GM23248 (cell line): ENCODE measurements at places on chromosomes 16 and 17. TPM values are rescaled to one million over a fixed set of nuclear protein-coding genes. Genes with fewer than 3 reads are reported as not detected.

DNA sequence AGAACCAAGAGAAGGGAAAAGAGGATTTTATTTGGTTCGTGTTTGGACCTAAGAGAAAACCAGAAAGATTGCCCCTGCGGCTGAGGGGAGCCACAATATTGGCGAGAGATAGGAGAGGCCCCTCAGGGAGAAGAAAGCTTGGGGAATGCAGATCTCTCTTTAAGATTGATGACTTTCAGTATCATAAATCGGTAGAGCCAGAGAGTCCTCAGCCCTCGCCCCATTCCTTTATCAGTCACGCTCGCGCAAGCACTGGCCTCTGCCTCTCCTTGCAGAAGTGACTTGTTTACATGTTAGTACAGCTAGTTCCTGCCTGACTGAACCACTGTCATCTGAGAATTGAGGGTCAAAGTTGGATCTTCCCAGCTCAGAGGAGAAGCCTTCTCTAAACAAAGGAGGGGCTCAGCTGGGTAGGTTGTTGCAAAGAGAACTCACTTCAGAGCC lies 21.5 kb upstream of the KRT19 start:
- no peak for DNase-seq

TEX19 gene
- not detected in 2 replicates for polyA plus RNA-seq

EIF3CL gene
- 1.4 and 1.5 TPM in 2 replicates for polyA plus RNA-seq

GRCh38 chr16:2216330-2216729 lies 1.7 kb upstream of the PGP start:
- no peak for DNase-seq

DNA sequence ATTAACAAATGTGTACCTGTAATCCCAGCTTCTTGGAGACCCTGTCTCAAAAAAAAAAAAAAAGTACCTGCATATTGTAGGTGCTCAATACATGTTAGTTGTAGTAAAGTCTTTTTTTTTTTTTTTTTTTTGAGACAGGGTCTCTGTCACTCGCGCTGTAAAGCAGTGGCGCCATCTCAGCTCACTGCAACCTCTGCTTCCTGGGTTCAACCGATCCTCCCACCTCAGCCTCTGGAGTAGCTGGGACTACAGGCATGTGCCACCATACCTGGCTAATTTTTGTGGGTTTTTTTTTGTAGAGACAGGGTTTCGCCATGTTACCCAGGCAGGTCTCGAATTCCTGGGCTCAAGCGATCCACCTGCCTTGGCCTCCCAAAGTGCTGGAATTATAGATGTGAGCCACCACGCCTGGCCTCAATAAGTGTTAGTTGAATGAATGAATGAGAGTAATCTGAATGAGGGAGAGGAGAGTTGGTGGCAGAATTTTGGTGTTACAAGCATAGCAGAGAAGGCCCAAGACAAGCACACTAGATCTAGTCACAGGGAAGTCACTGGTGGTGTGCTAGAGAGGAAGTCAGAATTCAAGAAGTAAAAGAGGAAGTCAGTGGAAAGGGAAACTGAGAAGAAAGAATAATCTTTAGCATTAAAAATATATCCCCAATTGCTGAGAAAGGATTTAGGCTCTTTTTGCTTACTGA lies 9.4 kb upstream of the MYL4 start:
- no peak for DNase-seq

DNA sequence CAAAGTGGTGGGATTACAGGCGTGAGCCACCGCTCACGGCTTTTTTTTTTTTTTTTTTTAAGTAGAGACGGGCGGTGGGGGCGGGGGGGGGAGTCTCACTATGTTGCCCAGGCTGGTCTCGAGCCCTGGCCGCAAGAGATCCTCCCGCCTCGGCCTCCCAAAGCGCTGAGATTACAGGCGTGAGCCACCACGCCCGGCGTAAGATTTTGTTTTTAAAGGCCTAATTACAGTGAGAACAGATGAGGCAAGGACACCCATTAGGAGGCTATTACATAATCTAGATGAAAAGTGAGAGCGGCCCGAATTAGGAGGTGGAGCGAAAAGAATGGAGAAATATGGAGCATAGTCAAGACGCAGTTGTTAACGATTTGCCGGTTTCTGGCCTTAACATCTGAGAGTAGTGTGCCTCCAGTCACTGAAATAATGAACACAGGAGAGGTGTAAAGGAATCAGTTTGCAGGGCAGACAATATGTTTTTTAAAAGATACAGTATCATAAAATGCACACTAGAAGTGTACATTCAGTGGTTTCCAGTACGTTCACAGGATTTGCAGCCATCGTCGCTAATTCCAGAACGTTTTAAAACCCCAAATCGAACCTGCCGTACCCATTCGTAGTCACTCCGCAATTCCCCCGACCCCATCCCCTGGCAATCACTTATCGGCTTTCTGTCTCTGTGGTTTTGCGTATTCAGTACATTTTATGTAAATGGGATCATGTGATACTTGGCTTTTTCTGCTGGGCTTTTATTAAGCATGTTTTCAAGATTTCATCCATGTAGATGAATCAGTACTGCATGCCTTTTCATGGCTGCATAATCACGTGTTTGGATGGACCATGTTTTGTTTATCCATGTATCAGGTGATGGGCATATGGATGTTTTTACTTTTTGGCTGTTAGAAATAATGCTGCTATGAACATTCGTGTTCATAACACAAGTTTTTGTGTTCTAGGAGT lies 1.4 kb upstream of the SLX4 start:
- peak; percentile 26 for DNase-seq

- DNase-seq: no peak
Observed at GRCh38 chr17:37124821-37125173, 176.0 kb downstream of the AATF start.

DNA sequence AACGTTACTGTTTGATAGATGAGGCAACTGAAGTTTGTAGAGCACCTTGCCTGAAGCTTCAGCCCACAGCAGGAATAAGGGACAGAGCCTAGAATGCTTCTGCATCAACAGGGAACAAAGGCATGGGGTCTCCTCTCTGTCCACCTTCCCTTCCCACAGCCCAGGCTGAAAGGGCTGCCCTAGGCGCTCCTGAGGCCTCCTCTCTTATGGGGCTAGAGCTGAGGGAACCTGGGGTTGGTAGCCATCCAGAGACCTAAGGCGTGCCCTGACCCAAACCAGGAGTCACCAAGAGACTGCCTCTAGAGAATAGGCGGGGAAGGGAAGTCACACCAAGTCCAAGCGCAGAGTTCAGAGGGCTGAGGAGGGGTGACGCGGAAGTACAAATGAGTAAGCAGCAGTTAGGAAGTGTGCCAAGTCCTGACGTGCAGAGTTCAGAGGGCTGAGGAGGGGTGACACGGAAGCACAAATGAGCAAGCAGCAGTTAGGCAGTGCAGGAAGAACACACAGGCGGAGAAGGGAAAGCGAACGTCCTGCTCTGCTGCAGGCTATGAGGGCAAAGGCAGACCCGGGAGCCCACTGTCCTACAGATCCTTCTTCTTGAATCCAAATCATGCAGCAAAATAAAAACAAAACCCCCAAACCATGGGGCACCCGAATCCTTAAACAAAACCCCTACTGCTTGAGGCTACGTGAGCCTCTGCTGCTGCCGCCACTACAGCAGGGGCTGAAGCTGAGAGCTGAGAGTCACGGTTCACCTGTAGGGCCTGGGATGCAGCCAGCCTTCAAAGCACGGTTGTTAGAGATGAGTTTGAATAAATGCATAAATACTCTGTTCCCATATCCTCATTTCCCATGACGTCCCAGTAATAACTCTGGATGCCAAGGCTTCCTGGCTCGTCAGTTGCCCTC lies 2.7 kb upstream of the SPG7 start:
- DNase-seq: peak; percentile 74

- DNase-seq: no peak
Observed at GRCh38 chr17:77072670-77073069, 68.1 kb upstream of the SEC14L1 start.

FOXK2 gene
- 5.6 and 6.6 TPM in 2 replicates for polyA plus RNA-seq

GRCh38 chr16:48963306-48963705 lies 318.3 kb downstream of the CBLN1 start:
- DNase-seq: peak; percentile 52

ITGB3 gene
- polyA plus RNA-seq: 3.4 and 3.5 TPM in 2 replicates

- no peak for DNase-seq
Observed at GRCh38 chr16:15647294-15648014, 2.6 kb upstream of the NDE1 start.

MT1M gene
- 15.2 and 20.1 TPM in 2 replicates for polyA plus RNA-seq

DNA sequence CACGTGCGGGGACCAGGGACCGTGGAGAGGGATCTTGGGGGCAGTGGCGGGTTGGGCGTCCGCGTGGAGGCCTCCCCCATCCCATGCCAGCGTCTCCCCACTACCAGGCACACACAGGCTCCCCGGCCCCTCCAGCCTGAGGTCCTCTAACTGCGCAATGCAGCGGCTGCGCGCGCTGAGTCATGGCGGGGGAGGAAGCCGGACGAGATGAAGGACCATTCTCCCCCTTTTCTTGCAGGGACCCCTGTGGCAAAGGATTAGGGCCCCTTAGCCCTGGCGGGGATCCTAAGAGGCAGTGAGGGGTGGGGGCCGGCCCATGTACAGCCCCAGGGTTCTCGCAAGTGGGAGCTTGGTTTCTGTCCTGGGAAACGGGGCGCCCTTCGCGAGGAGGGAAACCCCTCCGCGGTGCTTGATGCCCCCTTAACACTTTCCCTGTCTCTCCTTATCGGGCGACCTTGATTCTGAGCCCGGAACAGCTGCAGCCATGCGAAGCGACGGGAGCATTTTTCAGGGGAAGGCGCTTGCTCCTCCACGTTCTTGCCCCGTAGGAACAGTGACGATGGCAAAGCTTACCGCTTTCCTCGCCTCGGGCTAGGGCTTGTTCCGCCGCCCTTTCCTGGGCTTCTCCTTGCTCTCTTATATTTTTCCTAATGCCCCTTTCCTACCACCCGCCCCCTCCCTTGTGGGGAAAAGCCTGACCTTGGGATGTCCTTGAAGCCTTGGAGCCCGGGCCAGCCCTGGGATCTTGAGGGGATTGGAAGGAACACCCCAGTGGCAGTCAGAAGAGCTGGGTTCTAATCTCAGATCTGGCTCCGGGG lies 592 bp downstream of the ALDOA start:
- peak; percentile 90 for DNase-seq

- no peak for DNase-seq
Observed at GRCh38 chr17:4587803-4588202, 3.5 kb downstream of the SMTNL2 start.

SNX20 gene
- not detected in 2 replicates for polyA plus RNA-seq

DNA sequence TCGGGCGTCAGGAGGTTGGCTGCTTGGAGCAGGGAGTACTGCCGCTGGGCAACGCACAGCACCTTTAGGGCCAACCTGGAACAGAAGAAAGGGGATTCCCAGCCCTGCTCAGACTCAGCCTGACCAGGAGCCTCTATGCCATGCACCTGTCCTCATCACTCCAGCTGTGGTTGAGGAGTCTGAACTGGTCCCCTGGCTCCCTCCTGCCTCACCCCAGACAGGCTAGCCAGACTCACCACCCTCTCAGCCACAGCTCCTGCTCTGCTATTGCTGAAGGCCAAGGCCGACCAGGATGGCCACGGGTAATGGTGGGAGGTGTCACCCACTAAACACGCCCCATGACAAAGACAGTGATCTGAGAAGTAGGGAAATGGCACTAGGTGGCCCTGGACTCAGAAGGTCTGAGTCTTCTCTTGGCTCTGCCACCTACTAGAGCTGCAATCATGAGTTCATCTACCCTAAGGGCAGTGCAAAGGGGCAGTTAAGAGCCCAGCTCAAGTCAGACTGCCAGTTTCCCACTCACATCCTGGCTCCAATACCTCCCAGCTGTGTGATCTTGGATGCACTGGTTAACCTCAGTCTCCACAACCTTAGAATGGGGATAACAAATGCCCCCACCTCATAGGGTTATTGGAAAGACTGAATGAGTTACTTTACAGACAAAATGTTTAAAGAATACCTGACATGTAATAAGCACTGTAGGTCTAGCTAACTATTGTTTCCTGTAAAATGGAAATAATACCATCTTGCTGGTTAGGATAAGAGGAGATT lies 13.8 kb upstream of the GFAP start:
- DNase-seq: peak; percentile 20

DNA sequence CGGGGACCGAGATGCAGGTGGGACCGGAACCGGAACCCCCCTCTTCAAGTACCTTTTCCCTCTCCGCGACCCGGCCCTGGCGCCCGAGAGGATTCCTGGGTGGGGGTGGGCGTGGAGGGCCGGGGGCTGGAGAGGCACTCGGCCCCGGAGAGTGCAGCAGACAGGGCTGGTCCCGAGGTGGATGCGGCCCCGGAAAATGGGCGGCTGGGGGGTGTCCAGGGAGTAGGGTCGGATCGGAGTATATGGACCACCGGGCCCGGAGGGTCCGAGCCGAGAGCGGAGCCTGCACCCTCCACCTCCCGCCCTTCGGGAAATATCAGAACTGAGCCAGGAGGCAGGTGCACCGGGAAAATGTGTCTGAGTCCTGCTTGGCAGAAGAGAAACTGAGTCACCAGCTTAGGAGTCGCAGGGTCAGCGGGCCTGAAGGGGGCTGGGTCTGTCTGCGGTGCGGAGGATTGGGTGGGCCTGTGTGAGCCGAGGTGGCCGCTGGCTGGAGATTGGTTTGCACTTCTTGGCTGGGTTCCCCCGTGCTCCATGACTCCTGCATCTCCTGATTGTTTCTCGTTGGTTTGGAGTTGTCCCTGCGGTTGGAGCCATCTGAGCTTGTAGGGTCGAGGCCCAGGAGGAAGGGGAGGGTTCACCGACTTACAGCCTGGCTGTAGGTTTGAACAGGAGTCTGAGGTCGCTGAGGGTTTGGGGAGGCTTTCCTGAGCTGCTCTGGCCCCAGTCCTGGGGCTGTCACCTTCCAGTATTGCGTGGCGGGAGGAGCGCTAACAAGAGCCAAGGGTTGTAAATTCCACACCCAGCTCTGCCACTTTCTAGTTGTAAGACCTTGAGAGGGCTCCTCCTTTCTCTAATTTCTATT lies 518 bp downstream of the SH2B1 start:
- peak; percentile 83 for DNase-seq

GRCh38 chr16:31105677-31106213 lies 2.4 kb upstream of the BCKDK start:
- peak; percentile 81 for DNase-seq

DNA sequence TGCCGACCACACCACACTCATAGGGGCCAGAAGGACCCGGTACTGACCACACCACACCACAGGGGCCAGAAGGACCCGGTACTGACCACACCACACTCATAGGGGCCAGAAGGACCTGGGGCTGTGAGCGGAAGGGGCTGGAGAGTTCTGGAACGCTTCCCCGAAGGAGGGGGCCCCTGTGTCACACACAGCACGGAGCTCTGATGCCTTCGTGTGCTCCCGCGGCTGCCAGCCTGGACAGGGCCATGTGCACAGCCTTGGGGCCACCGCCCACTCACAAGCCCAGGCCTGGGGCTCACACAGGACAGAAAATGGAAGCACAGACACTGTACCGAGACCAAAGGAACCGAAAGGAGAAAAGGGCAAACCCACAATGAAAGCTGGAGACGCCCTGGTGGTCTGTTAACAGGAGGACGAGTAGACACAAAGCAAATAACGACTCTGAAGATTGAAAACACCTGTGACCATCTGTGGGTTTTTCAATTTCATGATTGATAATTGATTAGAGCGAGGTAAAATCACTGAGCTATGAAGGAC lies 106.5 kb upstream of the METRNL start:
- no peak for DNase-seq

ESRP2 gene
- 0.34 TPM in 1 of 2 replicates, not detected in the other for polyA plus RNA-seq
